ENCODE measurements at places on chromosomes 5 and 9.
A peak's percentile ranks its signal among the peaks of the same experiment; 100 is the strongest.

DNA sequence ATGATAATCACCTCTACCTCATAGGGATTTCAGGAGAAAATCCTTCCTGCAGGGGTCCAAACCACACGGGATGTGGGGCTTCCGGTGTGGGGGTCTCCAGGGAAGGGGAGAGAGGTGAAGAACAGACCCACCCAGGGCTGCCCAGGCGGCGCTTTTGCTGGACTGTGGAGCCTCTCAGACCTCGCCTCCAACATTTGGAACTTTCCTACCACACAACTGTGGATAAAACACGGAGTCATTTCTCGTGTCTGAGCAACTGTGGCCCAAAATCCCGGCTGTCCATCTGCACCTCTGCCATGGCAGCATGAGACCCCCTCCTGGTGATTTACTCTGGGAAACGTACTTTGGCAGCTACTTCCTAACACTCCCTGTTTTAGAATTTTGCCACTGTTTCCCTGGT lies 307.8 kb upstream of the IRX4 start:
- DNase-seq: no peak

DNA sequence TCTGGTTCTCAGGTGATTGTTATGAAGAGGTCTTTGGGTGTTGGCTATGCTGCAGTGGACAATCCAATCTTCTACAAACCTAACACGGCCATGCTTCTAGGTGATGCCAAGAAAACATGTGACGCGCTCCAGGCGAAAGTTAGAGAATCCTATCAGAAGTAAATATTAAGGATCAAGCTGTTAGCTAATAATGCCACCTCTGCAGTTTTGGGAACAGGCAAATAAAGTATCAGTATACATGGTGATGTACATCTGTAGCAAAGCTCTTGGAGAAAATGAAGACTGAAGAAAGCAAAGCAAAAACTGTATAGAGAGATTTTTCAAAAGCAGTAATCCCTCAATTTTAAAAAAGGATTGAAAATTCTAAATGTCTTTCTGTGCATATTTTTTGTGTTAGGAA lies 101.3 kb downstream of the NNT start:
- DNase-seq: no peak

GRCh38 chr9:113261917-113262671 lies 13.3 kb downstream of the CDC26 start:
- DNase-seq: no peak

DNA sequence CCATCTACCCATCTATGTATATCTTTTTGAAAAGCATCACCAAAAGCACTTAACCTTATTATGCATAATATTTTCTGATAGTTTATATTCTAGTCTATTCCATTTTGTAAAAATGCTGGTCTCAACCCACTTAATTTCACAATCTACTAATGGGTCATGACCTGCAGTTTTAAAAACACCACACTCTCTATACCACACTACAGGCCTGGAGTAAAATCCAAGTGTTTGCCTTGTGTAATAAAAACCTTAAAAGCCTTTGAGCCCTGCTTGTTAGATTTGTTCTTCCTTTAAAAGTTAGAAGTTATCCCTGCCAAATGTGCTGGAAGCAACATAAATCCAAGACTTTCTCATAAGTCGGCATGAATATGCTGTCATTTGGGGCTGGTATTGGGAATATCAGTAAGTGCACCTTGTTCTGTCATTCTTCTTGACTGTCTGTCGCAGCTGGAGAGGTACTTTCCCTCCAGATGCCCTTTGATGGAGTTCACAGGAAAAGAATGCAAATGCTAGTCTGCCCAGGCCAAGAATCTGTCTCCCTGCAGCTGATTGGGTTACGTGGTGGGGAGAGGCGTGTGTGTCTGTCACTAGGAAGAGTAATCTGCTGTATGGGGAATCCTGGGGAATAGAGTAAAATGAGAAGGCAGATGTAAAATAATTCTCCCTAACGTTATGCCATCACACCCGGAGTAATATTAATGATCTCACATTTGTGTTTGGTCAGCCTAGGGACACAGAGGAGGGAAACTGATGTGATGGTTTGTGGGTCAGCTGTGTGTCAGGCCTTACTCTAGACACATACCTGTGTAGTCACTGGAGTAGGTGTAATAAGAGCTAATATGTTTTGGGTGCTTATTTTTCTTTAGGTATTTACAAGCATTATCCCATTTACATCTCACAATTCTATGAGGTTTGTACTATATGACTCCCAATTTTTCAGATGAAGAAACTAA lies 79.4 kb downstream of the ZNF366 start:
- DNase-seq: no peak

DNA sequence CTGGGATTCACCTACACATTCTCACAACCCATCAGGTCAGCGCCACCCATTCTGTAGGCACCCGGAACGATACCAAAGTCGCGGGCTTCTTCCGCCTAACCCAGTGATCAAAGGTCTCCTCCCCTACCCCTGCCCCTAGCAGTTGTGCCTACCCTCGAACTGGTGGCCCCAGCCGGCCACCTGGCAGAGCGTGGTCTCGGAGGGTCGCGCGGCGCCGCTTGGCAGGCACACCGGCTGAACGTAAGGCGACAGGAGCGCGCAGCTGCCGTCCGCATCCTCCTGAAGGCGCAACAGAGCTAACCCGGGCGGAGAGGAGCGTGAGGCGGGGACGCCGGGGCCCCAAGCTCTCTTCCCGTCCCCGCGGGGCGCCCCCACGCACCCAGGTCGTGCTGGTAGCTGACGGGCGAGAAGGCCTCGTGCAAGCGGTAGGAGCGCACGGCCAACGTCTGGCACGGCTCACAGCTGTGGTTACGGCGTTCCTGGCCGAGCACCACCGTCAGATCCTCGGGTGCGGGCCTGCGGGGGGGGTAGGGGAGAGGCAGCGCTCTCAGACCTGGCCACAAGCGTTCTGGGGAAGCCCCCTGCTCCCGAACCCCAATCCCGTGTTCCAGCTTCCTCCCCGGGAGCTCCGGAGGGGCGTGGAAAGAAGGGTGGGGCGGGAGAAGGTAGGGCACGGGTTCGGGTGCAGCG lies 2.8 kb upstream of the PFN3 start:
- DNase-seq: peak; percentile 57

- DNase-seq: peak; percentile 48
Measured at GRCh38 chr9:137077010-137077747, at the start of gene UAP1L1. UAP1L1 (plus strand) TSS chr9:137077517; CDS start chr9:137077533, 16 bp downstream.

Measured in COR-L47 (cell line).